ENCODE measurements at places on chromosomes 3 and 15.

GRCh38 chr3:25678581-25678980, 13.9 kb upstream of the TOP2B start:
- no peak overlapping the region for H3K27ac ChIP-seq
- H3K27me3 ChIP-seq, result no peaks in the 10 kb centered on the region
- no peaks in the 10 kb centered on the region for H3K4me1 ChIP-seq
- no peaks in the 10 kb centered on the region for H3K36me3 ChIP-seq
- H3K4me3 ChIP-seq, result no peak overlapping the region

- peaks cover 19% of the 10 kb centered on the region for H3K27me3 ChIP-seq
- no peak overlapping the region for H3K27ac ChIP-seq
- no peak for DNase-seq
Measured at GRCh38 chr3:68943753-68944500, 11.6 kb upstream of the TAFA4 start.

- no peak for DNase-seq
- no peak overlapping the region for H3K4me3 ChIP-seq
- H3K36me3 ChIP-seq, result no peaks in the 10 kb centered on the region
- peaks cover 55% of the 10 kb centered on the region for H3K4me1 ChIP-seq
Measured at GRCh38 chr3:71684757-71685386, 40.3 kb downstream of the EIF4E3 start.

DNA sequence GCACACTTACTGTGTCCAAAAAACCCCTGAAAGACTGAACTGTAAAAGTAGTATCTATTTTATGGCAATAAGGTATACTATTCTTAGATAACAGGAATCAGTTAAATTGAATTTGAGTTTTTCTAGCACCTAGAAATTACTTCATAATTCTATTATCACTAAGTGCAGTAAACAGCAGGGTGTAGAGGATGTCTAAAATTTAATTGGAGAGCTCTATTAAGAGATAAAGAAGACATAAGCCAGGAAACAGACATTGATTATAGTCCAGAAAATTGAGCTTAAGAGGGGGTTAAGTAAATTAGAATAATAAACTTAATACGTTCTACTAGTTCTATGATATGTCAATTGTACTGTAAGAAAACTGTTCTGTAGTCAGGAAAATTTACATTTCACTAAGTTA, 403.5 kb upstream of the CBLB start:
- H3K4me3 ChIP-seq, result no peak overlapping the region
- H3K4me1 ChIP-seq, result no peaks in the 10 kb centered on the region
- no peaks in the 10 kb centered on the region for H3K27me3 ChIP-seq
- H3K27ac ChIP-seq, result no peak overlapping the region
- DNase-seq, result no peak

GRCh38 chr3:191176038-191176785, 22.8 kb upstream of the OSTN start:
- H3K36me3 ChIP-seq, result no peaks in the 10 kb centered on the region
- H3K27ac ChIP-seq, result no peak overlapping the region
- no peak for DNase-seq
- no peaks in the 10 kb centered on the region for H3K27me3 ChIP-seq
- no peak overlapping the region for H3K4me3 ChIP-seq

GRCh38 chr3:159158213-159158612, 356.4 kb downstream of the MFSD1 start:
- no peaks in the 10 kb centered on the region for H3K4me1 ChIP-seq
- H3K4me3 ChIP-seq, result no peak overlapping the region
- peaks cover 9% of the 10 kb centered on the region for H3K27me3 ChIP-seq

GRCh38 chr3:159640225-159640624, 348.4 kb upstream of the IL12A start:
- H3K4me1 ChIP-seq, result peaks cover 28% of the 10 kb centered on the region
- no peak for DNase-seq
- no peaks in the 10 kb centered on the region for H3K36me3 ChIP-seq
- H3K27me3 ChIP-seq, result peaks cover 4% of the 10 kb centered on the region

DNA sequence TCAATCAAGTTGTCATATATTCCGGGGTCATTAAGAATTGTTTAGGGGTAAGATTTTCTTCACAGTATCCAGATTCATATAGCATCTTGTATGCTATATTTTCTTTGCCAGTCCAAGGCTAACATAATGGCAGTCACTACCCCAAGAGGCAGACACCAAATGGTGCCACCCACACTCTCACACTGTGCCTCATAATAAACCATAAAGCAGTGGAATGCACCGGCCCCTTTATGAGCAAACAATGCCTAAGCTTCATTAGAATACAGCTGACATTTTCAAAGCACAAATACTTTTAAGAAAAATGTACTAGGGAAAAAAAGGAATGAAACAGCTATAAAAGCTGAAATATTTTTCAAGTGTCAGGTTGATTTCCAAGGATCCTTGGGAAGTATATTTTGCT, 121.6 kb downstream of the TFDP2 start:
- H3K4me3 ChIP-seq, result peak overlapping the region; percentile 97
- H3K36me3 ChIP-seq, result peaks cover 5% of the 10 kb centered on the region
- peak overlapping the region; percentile 96 for H3K27ac ChIP-seq
- H3K4me1 ChIP-seq, result peaks cover 31% of the 10 kb centered on the region
- no peaks in the 10 kb centered on the region for H3K27me3 ChIP-seq
- DNase-seq, result no peak

DNA sequence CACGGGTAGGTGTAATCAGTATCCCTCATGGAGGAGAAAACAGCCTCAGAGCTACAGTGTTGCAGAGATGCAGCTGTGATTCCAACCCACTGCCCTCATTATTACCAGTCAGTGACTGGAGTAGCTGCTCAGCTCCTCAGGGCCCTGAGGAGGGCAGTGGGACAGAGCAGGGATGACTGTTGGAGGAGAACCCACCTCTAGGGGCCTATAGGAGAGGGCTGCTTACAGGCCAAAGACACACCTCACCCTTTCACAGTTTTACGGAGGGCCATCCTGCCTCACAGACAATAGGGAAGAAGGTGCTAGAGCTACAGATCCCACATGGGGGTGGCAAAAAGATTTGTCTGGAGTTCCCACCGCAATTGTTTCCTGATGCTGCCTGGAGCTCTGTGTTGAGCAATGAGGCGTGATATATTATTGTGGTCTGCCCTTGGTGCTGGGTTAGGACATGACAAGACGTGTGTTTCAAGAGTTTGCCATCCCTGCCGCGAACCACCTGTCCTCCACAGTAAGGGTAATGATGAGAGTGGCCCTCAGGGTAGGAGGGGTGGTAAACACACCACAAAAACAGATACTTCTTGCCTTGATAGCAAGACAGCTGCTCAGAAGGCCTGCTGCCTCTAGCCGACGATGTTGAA, 140.5 kb upstream of the TPM1 start:
- peaks cover 65% of the 10 kb centered on the region for H3K4me1 ChIP-seq
- H3K27me3 ChIP-seq, result no peaks in the 10 kb centered on the region
- H3K4me3 ChIP-seq, result no peak overlapping the region
- no peaks in the 10 kb centered on the region for H3K36me3 ChIP-seq

DNA sequence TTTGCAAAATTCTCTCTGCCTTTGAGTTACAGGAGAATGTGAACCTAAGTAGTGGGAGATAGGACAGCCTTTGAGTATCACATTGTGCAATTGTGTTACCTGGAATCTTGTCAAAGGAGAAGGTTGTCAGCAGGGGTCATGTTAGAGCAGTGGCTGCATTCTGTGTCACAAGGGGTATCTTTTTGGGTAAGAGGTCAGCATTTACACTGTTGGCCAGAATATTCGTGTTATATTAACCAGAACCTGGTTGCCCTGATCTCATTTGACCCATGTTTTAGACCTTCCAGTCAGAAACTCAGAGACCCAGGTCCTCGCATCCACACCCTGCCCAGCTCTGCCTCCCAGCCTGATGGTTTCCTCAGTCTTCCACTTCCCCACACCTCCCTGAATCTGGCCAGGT, 27.3 kb downstream of the HDC start:
- H3K27ac ChIP-seq, result no peak overlapping the region
- peaks cover 1% of the 10 kb centered on the region for H3K4me1 ChIP-seq
- H3K27me3 ChIP-seq, result no peaks in the 10 kb centered on the region
- no peaks in the 10 kb centered on the region for H3K36me3 ChIP-seq

GRCh38 chr3:120652281-120652680, 29.8 kb downstream of the HGD start:
- H3K4me1 ChIP-seq, result no peaks in the 10 kb centered on the region
- no peaks in the 10 kb centered on the region for H3K36me3 ChIP-seq
- H3K27me3 ChIP-seq, result no peaks in the 10 kb centered on the region
- no peak overlapping the region for H3K27ac ChIP-seq

- peaks cover 65% of the 10 kb centered on the region for H3K36me3 ChIP-seq
- peak overlapping the region; percentile 28 for H3K27ac ChIP-seq
- H3K4me1 ChIP-seq, result peaks cover 9% of the 10 kb centered on the region
- no peak for DNase-seq
- H3K27me3 ChIP-seq, result no peaks in the 10 kb centered on the region
Measured at GRCh38 chr3:177039490-177040274, 157.6 kb downstream of the TBL1XR1 start.

GRCh38 chr3:141331377-141332318, 36.7 kb upstream of the ZBTB38 start:
- peaks cover 14% of the 10 kb centered on the region for H3K4me1 ChIP-seq
- no peaks in the 10 kb centered on the region for H3K27me3 ChIP-seq
- no peak overlapping the region for H3K4me3 ChIP-seq
- H3K27ac ChIP-seq, result no peak overlapping the region
- H3K36me3 ChIP-seq, result no peaks in the 10 kb centered on the region
- no peak for DNase-seq

DNA sequence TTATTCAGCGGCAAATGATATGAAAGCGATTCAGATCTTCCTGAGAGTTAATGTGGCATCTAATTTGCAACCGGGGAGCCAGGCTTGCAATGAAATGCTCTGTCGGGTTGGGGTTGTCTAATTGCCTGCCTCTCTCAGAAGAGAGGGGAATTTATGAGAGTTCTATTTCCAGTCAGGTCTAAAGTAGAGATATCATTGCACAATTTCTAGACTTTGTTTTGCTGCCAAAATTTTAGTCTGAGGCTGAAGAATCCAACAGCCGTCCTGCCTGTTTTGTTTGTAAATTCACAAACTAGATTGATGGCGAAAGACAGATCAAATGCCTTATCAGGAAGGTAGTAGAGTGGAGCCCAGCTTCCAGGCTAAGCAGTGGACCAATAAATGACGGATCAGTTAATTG, 610 bp downstream of the LIPC start:
- H3K27me3 ChIP-seq, result no peaks in the 10 kb centered on the region
- H3K36me3 ChIP-seq, result no peaks in the 10 kb centered on the region
- DNase-seq, result no peak
- H3K27ac ChIP-seq, result no peak overlapping the region
- no peak overlapping the region for H3K4me3 ChIP-seq

DNA sequence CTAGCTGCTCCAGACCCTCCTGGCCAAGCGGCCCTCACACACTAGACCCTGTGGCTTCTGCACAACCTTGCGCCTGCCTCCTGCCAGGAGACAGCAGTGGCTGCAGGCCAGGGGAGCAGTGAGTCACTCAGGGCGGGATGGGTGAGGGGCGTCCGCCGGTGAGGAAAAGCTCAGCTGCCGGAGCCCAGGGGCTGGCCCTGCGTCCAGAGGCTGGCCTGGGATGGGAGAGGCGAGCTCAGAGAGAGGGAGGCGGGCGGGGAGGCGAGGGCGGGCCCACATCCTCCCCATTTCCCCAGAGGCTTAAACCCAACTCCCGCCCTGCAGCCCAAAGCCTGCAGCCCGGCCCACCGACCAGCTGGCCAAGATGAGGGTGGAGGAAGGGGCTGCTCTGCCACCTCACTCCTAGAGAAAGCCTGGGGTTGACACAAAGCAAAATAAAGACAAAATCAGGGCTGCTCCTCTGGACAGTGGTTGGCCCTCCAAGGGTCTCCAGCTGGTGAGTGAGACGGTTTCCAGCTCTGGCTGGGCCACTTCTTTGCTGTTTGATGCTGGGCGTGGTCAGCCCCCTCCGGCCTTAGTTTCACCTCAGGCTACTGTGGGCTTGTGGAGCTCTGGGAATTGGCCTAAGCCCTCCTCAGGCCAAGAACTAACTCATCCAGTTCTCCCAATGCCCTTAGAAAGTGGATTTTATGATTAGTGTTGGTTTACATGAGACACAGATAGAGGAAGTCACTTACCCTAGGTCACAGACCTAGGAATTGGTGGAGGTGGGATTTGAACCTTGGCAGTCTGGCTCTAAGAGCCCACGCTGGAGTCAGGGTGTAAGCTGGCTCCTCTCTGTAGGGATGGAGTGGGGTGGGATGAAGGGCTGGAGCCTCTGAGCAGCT, 50.6 kb downstream of the IQSEC1 start:
- no peaks in the 10 kb centered on the region for H3K36me3 ChIP-seq
- peak overlapping the region; percentile 76 for H3K27ac ChIP-seq
- peak overlapping the region; percentile 48 for H3K4me3 ChIP-seq
- no peaks in the 10 kb centered on the region for H3K27me3 ChIP-seq
- H3K4me1 ChIP-seq, result peaks cover 16% of the 10 kb centered on the region
- DNase-seq, result peak; percentile 65

DNA sequence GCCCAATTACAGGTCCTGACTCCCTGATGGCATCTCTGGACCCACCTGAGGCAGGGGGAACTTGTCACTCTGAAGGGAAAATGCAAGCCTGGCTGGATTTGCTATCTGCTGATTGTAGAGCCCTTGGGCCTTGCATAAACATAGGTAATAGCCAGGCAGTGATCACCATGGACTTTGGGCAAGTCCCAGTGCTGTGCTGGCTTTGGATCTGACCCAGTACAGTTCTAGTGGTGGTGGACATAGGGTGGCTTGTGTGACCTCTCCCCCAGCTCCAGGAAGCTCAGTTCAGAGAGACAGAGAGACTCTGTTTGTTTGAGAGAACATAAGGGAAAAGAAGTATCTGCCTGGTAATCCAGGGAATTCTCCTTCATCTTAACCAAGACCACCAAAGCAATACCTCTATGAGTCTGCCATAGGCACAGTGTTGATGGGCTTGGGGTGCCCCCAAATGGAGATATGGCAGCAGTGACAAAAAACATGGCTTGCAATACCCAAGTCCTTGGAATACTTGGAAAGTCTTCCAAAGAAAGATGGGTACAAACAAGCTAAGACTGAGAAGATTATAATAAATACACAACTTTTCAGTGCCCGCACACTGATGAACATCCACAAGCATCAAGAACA, 348.5 kb downstream of the PYDC2 start:
- DNase-seq, result no peak
- no peaks in the 10 kb centered on the region for H3K4me1 ChIP-seq
- no peak overlapping the region for H3K27ac ChIP-seq
- H3K36me3 ChIP-seq, result peaks cover 9% of the 10 kb centered on the region
- no peaks in the 10 kb centered on the region for H3K27me3 ChIP-seq

DNA sequence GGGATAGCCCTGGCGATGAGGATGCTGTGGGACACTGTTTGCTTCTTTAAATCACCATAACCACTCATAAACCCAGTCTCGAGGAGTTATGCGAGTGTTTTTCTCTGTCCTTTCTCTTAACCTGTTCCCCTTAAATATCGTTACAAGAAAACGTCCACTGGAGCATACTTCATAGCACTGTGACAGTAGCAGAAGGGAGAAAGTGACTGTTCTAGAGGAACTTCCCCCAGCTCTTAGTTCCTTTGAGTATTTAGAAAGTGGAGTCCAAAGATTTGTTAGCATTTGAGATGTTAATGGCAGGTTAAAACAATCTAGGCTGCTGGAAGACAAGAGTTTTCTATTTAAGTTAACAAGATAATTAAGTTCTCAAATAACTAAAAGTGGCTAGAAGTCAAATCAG, 142.0 kb downstream of the GADL1 start:
- H3K36me3 ChIP-seq, result no peaks in the 10 kb centered on the region
- H3K4me1 ChIP-seq, result peaks cover 38% of the 10 kb centered on the region
- DNase-seq, result no peak
- H3K27ac ChIP-seq, result no peak overlapping the region
- no peaks in the 10 kb centered on the region for H3K27me3 ChIP-seq

- H3K4me1 ChIP-seq, result peaks cover 18% of the 10 kb centered on the region
- peak overlapping the region; percentile 86 for H3K27ac ChIP-seq
- no peak for DNase-seq
- no peaks in the 10 kb centered on the region for H3K36me3 ChIP-seq
- H3K4me3 ChIP-seq, result no peak overlapping the region
Measured at GRCh38 chr3:112308151-112308911, 14.3 kb upstream of the SLC9C1 start.

Measured in mesothelial cell of epicardium (in vitro differentiated cells).